Astrocyte (in vitro differentiated cells and primary cell): ENCODE measurements at places on chromosomes 4 and X. TPM values are rescaled to one million over a fixed set of nuclear protein-coding genes. Genes with fewer than 3 reads are reported as not detected.

ITIH6 gene
- total RNA-seq: not detected in 2 replicates

- H3K4me1 ChIP-seq: peaks cover 15% of the 10 kb centered on the region
- H3K4me3 ChIP-seq: no peak overlapping the region
- H3K27me3 ChIP-seq: no peaks in the 10 kb centered on the region
- no peak for DNase-seq
- no peak overlapping the region for H3K27ac ChIP-seq
Measured at GRCh38 chr4:39978904-39979303, 1.2 kb upstream of the PDS5A start.

- H3K27me3 ChIP-seq: no peaks in the 10 kb centered on the region
- H3K4me3 ChIP-seq: no peak overlapping the region
- peak; percentile 23 for DNase-seq
- H3K27ac ChIP-seq: no peak overlapping the region
- no peaks in the 10 kb centered on the region for H3K4me1 ChIP-seq
Measured at GRCh38 chrX:66622209-66622608, 16.7 kb downstream of the EDA2R start.

DNA sequence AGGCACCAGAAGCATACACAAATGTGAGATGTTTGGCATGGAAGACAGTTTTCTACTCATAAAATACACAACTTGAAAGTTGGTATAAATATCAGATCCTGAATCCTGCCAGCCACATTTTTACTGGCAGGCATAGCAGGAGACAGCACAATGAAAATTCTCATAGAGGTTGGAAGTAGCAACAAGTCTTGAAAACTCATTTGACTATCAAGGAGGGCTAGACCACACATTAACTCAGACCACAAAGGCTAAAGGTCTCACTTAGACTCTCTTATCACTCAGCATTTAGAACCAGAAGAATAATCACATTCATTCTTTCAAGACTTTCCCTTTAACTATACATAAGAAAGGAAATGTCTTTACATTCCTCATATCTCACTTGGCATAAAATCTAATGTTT is 56.5 kb downstream of the SORBS2 start:
- H3K4me1 ChIP-seq: peaks cover 2% of the 10 kb centered on the region
- no peak overlapping the region for H3K27ac ChIP-seq
- H3K4me3 ChIP-seq: no peak overlapping the region
- no peak for DNase-seq
- H3K27me3 ChIP-seq: no peaks in the 10 kb centered on the region

LNX1 gene
- 2.5 and 4.4 TPM in 2 replicates for total RNA-seq

GRCh38 chrX:68640661-68641060 is 6.8 kb upstream of the STARD8 start:
- no peak overlapping the region for H3K4me3 ChIP-seq
- no peak for DNase-seq
- no peaks in the 10 kb centered on the region for H3K4me1 ChIP-seq

SH3BGRL gene
- total RNA-seq: 132 and 145 TPM in 2 replicates

POLN gene
- total RNA-seq: 3.1 and 3.6 TPM in 2 replicates

GRCh38 chr4:74451214-74451661 is 6.3 kb downstream of the AREG start:
- peak; percentile 58 for DNase-seq
- H3K4me1 ChIP-seq: peaks cover 25% of the 10 kb centered on the region
- peak overlapping the region; percentile 13 for H3K4me3 ChIP-seq
- no peaks in the 10 kb centered on the region for H3K27me3 ChIP-seq
- H3K36me3 ChIP-seq: no peaks in the 10 kb centered on the region

GRCh38 chrX:139801397-139801813 is 93.4 kb upstream of the MCF2 start:
- no peak overlapping the region for H3K27ac ChIP-seq
- no peak overlapping the region for H3K4me3 ChIP-seq
- no peaks in the 10 kb centered on the region for H3K4me1 ChIP-seq
- DNase-seq: no peak
- H3K36me3 ChIP-seq: peaks cover 6% of the 10 kb centered on the region

- H3K27ac ChIP-seq: peak overlapping the region; percentile 19
- H3K4me1 ChIP-seq: no peaks in the 10 kb centered on the region
- no peaks in the 10 kb centered on the region for H3K27me3 ChIP-seq
Measured at GRCh38 chrX:108270280-108270679, 167.9 kb downstream of the COL4A6 start.

GRCh38 chr4:88275516-88275915 is 8.8 kb downstream of the PPM1K start:
- no peaks in the 10 kb centered on the region for H3K36me3 ChIP-seq
- H3K27ac ChIP-seq: no peak overlapping the region
- no peak for DNase-seq
- no peaks in the 10 kb centered on the region for H3K4me1 ChIP-seq
- H3K4me3 ChIP-seq: no peak overlapping the region

- peak overlapping the region; percentile 87 for H3K4me3 ChIP-seq
- H3K4me1 ChIP-seq: no peaks in the 10 kb centered on the region
- H3K36me3 ChIP-seq: no peaks in the 10 kb centered on the region
- peak overlapping the region; percentile 45 for H3K27ac ChIP-seq
Measured at GRCh38 chrX:37350034-37350365, 836 bp downstream of the PRRG1 start.

HOPX gene
- total RNA-seq: 0.94 and 1.7 TPM in 2 replicates

DNA sequence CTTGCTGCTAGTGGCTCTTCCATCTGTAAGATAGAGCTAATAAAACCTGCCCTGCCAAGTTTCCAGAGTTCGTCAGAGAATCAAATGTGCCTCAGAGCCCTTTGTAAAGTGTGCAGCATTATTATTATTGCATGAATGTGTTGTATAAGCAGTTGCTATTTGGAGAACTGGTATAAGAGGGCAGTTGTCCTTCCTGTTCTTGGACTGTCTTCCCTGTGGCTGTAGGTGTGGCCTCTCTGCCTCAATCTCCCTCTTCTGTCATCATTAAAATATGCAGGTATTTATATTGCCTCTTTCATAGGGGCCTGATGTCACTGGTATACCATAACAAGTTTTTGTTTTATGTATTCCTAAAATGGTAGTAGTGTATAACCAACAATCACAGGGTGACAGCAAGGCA is 3.8 kb downstream of the MTM1 start:
- H3K36me3 ChIP-seq: no peaks in the 10 kb centered on the region
- peaks cover 8% of the 10 kb centered on the region for H3K4me1 ChIP-seq
- H3K4me3 ChIP-seq: no peak overlapping the region

PTPN13 gene
- 46.2 and 50.3 TPM in 2 replicates for total RNA-seq

CCDC120 gene
- total RNA-seq: 6.3 and 8.2 TPM in 2 replicates

GRCh38 chr4:112370466-112370865 is 73.3 kb downstream of the ALPK1 start:
- no peaks in the 10 kb centered on the region for H3K27me3 ChIP-seq
- no peaks in the 10 kb centered on the region for H3K36me3 ChIP-seq
- H3K4me3 ChIP-seq: no peak overlapping the region
- DNase-seq: no peak
- H3K27ac ChIP-seq: no peak overlapping the region
- no peaks in the 10 kb centered on the region for H3K4me1 ChIP-seq

GRCh38 chr4:26088433-26088928 is 174.5 kb downstream of the SMIM20 start:
- no peaks in the 10 kb centered on the region for H3K36me3 ChIP-seq
- H3K27ac ChIP-seq: no peak overlapping the region
- peak; percentile 68 for DNase-seq

ZFYVE28 gene
- 0.31 and 0.68 TPM in 2 replicates for total RNA-seq

DNA sequence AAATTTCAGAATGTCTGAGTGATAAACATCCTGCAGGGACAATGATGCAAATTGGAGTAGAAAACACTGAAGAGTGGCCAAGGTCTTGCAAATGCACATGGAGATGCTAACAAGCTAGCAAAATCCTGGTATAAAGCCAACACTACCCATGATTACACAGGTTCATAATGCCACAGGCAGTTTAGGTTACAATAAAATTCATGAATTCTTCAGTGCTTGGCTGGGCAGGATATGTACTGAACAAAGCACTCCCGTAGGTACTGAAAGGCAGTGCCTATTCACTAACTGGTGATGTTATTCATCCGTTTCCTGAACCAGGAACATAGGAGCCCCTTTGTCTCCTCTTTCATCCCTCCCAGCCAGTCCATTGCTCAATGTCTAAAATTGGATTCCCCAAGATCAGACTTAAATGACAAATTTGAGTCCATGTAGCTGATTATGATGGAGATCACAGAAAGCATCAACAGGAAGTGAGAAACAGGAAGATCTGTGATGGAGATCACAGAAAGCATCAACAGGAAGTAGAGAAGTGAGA is 244.5 kb downstream of the DMD start:
- DNase-seq: no peak
- H3K36me3 ChIP-seq: no peaks in the 10 kb centered on the region
- no peak overlapping the region for H3K27ac ChIP-seq
- H3K4me3 ChIP-seq: no peak overlapping the region

GRCh38 chr4:156962528-156962974 is 9.0 kb downstream of the PDGFC start:
- H3K27ac ChIP-seq: peak overlapping the region; percentile 61
- no peaks in the 10 kb centered on the region for H3K27me3 ChIP-seq
- H3K4me3 ChIP-seq: no peak overlapping the region
- peak; percentile 89 for DNase-seq
- peaks cover 42% of the 10 kb centered on the region for H3K4me1 ChIP-seq

IL13RA1 gene
- 39.3 and 41.1 TPM in 2 replicates for total RNA-seq

DNA sequence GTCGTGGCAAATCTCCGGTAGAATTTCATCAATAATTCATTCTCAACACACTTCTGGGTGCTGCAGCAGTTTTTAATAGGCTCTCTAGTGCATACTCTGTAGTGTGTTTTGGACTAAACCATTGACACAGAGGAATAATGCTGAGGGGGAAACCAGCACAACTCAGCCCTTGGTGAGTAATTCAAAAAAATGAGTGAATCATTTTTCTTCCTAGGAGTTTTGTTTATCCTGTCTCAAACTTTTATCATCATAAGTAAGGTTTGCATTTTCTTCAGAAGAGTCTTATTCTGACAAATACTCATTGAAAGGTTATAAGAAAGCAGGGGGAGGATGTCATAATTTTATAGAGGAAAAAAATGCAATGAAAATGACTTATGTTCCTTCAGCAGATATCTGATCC is 2542.7 kb downstream of the PCDH7 start:
- peak; percentile 80 for DNase-seq
- H3K4me3 ChIP-seq: no peak overlapping the region
- H3K27me3 ChIP-seq: no peaks in the 10 kb centered on the region
- H3K27ac ChIP-seq: no peak overlapping the region
- peaks cover 3% of the 10 kb centered on the region for H3K4me1 ChIP-seq
- no peaks in the 10 kb centered on the region for H3K36me3 ChIP-seq

- H3K4me3 ChIP-seq: no peak overlapping the region
- H3K4me1 ChIP-seq: no peaks in the 10 kb centered on the region
- H3K27ac ChIP-seq: no peak overlapping the region
- peaks cover 9% of the 10 kb centered on the region for H3K36me3 ChIP-seq
- H3K27me3 ChIP-seq: no peaks in the 10 kb centered on the region
- peak; percentile 21 for DNase-seq
Measured at GRCh38 chrX:16695079-16695676, 17.3 kb downstream of the CTPS2 start.

DNA sequence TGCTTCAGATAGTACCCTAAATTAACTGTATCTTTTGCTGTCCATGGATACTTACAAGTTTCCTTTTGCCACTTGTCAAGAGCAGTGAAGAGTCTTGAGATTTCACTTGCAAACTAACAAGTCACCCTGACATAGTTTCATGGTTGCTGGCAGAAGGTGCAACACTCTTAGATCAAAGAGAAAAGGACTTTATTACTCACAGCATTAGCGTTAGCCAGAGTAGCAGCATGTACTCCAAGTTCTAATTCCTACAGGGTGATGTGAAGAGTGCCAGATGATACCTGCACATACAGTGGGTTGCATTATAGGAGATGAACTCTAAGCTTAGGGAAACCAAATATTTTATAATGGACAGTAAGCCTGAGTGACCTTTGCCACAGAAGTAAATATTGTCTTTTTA is 47.9 kb downstream of the NDST3 start:
- H3K36me3 ChIP-seq: no peaks in the 10 kb centered on the region
- H3K27ac ChIP-seq: no peak overlapping the region
- no peaks in the 10 kb centered on the region for H3K27me3 ChIP-seq
- H3K4me1 ChIP-seq: no peaks in the 10 kb centered on the region
- no peak overlapping the region for H3K4me3 ChIP-seq

- H3K27ac ChIP-seq: no peak overlapping the region
- no peak overlapping the region for H3K4me3 ChIP-seq
- H3K27me3 ChIP-seq: no peaks in the 10 kb centered on the region
- DNase-seq: no peak
- no peaks in the 10 kb centered on the region for H3K36me3 ChIP-seq
Measured at GRCh38 chr4:19224820-19225219, 1026.9 kb upstream of the SLIT2 start.

STBD1 gene
- 7.2 and 9.7 TPM in 2 replicates for total RNA-seq

- H3K4me3 ChIP-seq: no peak overlapping the region
- H3K27ac ChIP-seq: no peak overlapping the region
- DNase-seq: no peak
- H3K36me3 ChIP-seq: no peaks in the 10 kb centered on the region
- H3K27me3 ChIP-seq: no peaks in the 10 kb centered on the region
Measured at GRCh38 chr4:143230683-143231082, 46.0 kb downstream of the USP38 start.

SPP1 gene
- total RNA-seq: 153 and 217 TPM in 2 replicates

UGDH gene
- total RNA-seq: 111 and 114 TPM in 2 replicates

DNA sequence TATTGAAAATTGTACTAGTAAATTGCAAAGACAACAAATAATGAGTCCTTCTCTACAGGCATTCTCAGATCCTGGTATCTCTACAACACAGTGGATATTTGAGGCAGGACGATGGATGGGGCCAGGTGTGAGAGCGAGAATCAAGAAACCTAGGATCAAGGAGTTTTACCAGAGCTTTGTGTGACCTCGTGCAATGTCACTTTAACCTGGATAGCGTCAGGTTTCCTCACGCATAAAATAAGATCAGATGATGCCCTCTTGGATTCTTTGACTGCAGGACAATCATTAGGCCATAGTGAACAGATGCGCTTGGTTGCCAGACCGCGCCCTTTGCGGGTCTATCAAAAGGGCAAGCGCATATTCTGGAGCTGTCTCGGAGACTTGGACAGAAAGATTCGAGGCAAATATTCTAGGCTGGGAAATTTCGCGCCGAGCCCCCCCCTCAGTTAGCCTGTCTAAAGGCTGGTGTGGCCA is 66.6 kb downstream of the FBXO8 start:
- no peak overlapping the region for H3K4me3 ChIP-seq
- no peaks in the 10 kb centered on the region for H3K36me3 ChIP-seq
- H3K27ac ChIP-seq: no peak overlapping the region
- DNase-seq: no peak
- peaks cover 83% of the 10 kb centered on the region for H3K27me3 ChIP-seq

DNA sequence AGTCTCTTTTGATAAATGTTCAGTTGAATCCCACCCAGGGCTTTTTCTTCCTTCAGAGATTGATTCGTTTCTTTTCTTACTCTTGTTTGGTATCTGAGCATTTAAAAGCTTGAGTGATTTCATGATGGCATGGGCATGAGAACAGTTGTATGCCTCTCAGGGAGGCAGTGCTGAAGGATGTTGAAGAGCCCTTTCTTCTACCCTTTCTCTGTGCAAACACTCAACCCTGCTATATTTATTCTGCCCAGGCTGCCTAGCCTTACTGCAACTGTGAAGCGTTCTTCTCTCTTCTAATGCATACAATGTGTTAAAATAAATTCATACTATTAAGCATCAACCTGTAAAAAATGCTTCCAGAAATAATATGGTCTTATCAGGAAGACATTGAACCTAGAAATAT is 367.6 kb upstream of the LCORL start:
- no peak overlapping the region for H3K4me3 ChIP-seq
- H3K4me1 ChIP-seq: no peaks in the 10 kb centered on the region
- no peaks in the 10 kb centered on the region for H3K27me3 ChIP-seq
- H3K36me3 ChIP-seq: no peaks in the 10 kb centered on the region
- no peak overlapping the region for H3K27ac ChIP-seq
- DNase-seq: no peak

- no peaks in the 10 kb centered on the region for H3K36me3 ChIP-seq
- peak overlapping the region; percentile 24 for H3K4me3 ChIP-seq
- H3K4me1 ChIP-seq: peaks cover 43% of the 10 kb centered on the region
- H3K27ac ChIP-seq: peak overlapping the region; percentile 78
- peak; percentile 94 for DNase-seq
Measured at GRCh38 chr4:78569306-78569821, 17.8 kb downstream of the ANXA3 start.
